Stimulated activated memory B cell treated with anti-CD40 and anti-IgM and Interleukin-4, amounts not matched to agents 10 μg/mL and 1 μg/mL and 100 μg/mL, for 72 hours (primary cell): ENCODE measurements at places on chromosomes 4 and X.
A peak's percentile ranks its signal among the peaks of the same experiment; 100 is the strongest.

- ATAC-seq: no peak
These were observed 51.1 kb upstream of the UGT8 start for GRCh38 chr4:114547340-114548134.

DNA sequence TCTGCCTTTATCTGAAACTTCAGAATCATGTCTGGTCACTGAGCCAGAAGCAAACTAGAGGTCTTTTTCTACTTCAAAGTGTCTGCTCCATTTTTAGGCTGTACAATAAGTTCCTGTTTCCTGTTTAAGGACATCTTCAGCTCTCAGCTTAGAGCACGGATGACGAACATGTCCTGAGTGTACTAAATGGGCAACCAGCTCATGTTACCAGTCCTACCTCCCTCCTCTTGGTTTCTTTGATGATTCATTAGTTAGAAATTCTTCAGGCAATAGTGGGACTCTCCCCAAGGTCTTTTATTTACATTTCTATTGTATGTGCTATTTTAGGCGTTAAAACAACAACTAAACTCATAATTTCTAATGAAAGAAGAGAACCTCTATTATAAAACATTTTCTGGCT lies 58.0 kb downstream of the ENPEP start:
- ATAC-seq: no peak

- ATAC-seq: no peak
These were observed 14.7 kb upstream of the ATP8A1 start for GRCh38 chr4:42671431-42672194.

- no peak for ATAC-seq
These were observed 190.1 kb upstream of the GPRIN3 start for GRCh38 chr4:89497517-89498308.

DNA sequence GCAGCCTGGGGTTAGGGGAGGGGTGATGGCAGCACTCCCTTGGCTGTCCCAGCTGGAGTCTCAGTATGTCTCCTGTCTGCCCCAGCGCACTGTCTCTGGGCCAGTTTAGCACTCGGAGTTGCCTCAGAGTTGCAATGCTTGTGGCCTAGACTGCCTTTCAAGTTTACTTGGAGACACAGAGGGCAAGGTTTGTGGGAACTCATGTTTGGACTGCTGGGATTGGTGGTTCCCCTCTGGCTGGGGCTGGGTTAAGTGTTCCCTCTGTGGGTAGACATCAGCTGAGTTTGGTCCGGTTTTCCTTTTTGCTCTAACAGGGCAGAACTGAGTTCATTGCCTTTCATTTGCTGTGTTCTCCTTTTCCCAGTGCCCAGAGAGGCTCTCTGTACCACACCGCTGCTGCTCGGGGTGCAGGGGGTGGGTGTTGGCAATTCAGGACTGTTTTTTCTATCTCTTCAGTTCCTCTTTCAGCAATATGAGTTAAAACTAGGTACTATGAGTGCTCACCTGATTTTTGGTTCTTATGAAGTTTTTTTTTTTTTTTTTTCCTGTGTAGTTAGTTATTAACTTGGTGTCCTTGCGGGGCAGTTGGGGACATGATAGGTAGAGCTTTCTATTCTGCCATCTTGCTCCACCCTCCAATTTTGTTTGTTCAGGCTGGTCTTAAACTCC lies 17.2 kb downstream of the RAB33B start:
- peak; percentile 74 for ATAC-seq

GRCh38 chr4:118784776-118785175 lies 51.1 kb downstream of the SEC24D start:
- ATAC-seq: no peak

DNA sequence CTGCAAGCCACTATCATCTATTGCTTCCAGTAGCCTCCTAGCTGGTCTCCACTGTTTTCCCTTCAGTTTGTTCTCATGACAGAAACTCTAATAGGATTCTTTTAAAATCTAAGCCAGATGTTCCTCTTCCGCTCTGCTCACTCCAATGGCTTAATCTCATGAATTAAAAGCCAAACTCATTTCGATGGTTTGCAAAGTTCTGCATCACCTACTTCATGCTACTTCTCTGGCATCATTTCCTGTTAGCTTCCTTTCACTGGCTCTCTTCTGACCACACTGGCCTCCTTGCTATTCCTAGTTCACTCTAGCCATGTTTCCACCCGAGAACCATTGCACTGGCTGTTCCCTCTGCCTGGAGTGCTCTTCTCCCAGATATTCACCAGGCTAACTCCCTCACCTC lies 102.0 kb upstream of the LSM6 start:
- no peak for ATAC-seq

DNA sequence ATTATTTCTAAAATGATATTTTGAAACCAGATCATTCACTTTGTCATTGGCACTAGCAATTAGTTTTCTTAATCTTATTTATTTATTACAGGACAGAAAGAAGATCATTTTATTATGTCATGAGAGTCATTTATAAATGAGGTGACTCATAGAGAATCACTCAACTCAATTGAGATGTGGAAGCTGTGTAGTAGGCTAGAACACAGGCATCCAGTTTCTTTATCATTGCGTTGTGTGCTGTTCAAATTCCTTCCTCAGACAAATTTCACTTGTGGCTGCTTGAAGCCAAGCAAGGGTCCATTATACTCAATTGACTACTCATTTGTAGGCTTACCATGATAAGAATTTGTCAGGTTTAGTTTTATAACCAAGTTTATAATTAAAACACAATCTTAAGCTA lies 87.6 kb downstream of the MRPL1 start:
- no peak for ATAC-seq

GRCh38 chrX:69021141-69021960 lies 143.9 kb downstream of the PJA1 start:
- ATAC-seq: no peak

DNA sequence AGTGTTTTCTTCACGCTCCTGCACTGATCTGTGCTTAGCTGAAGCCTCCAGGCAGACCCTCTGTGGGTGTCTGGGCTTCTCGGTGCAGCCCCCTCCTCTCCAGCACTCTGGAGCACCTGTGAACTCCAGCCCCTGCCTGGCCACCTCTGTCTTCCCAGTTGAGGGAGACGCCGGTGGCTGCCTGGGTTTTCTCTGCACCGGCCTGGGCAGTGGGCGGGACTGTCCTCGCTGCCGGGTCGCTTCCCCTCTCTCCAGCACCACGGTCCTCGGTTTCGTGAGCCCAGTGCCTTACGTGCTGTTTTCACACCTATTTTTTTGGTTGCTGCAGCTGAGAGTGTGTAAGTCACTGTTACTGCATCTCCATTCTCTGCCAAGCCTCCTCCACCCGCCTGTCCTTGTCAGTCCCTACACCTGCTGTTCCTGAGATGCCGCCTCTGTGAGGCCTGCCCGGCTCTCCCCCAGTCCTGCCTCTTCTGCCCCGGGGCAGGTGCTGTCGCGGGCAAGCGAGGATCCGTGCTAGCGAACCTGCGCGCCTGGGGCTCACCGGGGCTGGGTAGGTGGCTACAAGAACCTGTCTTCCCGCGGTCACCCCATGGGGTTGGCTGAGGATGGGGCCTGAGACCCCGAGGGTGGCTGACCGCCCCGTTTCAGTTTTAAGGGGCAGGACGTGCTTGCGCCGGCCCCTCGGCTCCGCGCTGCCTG lies 2.4 kb upstream of the FGFRL1 start:
- ATAC-seq: peak; percentile 2

- no peak for ATAC-seq
These were observed 57.2 kb downstream of the FBXW7 start for GRCh38 chr4:152478461-152479237.

DNA sequence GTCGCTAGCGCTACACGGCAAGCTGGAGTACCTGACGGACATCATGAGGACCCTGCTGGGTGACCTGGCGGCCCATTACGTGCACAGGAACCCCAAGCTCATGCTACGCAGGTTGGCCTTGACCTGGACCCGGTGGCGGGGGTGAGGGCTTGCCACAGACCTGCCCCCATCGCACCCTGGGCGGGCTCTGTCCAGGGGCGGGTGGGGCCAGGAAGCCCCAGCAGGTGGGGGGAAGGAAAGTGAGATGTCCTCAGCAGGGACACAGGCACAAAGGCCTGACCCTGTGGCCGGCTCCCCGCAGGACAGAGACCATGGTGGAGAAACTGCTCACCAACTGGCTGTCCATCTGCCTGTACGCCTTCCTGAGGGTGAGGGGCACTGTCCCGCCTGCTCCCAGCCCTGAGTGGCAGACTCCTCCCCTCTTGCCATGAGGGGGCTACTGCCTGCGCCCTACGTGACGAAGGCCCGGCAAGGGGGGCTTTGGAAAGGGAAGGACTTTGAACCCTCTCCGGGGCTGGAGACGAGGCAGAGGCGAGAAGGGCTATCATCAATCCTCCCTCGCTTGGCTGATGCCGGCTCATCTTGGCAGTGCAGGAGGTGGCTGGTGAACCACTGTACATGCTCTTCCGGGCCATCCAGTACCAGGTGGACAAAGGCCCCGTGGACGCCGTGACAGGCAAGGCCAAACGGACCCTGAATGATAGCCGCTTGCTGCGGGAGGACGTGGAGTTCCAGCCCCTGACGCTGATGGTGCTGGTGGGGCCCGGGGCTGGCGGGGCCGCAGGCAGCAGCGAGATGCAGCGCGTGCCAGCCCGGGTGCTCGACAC lies 5.3 kb upstream of the SRPK3 start:
- no peak for ATAC-seq

GRCh38 chr4:67152976-67153375 lies 392.3 kb downstream of the CENPC start:
- ATAC-seq: no peak

DNA sequence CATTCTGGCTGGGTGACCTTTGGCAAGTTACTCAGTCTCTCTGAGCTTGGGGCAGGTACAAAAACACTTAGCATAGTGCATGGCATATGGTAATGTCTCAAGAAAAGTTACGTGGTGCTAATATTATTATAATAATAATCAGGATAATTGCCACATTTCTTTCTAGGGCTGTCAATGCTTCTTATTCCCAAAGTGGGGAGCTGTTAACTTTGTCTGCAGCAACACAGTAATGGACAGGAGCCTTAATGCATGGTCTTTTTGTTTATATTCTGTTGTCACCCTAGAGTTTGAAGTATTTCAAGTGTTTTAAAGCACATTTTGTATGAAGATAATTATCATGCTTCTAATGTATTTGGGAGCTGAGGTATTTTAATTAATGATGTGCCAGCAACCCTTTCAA lies 121.8 kb downstream of the FHIP1A start:
- no peak for ATAC-seq

DNA sequence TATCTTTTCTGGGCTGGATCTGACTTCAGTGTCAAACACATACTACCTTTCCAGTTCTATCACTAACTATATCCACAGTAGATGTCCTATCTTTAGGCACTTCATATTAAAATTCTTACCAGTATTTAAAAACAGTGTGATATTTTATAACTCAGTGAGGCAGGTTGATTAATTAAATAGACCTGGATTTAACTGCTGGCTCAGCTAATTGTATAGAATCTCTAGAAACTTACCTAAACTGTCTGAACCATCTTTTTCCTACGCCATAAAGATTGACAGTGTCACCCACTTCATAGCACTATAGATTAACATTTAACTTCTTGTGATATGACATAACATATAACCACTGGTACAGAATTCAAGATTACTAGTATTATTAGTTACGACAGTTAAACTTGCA lies 935.3 kb downstream of the FAT4 start:
- ATAC-seq: no peak

DNA sequence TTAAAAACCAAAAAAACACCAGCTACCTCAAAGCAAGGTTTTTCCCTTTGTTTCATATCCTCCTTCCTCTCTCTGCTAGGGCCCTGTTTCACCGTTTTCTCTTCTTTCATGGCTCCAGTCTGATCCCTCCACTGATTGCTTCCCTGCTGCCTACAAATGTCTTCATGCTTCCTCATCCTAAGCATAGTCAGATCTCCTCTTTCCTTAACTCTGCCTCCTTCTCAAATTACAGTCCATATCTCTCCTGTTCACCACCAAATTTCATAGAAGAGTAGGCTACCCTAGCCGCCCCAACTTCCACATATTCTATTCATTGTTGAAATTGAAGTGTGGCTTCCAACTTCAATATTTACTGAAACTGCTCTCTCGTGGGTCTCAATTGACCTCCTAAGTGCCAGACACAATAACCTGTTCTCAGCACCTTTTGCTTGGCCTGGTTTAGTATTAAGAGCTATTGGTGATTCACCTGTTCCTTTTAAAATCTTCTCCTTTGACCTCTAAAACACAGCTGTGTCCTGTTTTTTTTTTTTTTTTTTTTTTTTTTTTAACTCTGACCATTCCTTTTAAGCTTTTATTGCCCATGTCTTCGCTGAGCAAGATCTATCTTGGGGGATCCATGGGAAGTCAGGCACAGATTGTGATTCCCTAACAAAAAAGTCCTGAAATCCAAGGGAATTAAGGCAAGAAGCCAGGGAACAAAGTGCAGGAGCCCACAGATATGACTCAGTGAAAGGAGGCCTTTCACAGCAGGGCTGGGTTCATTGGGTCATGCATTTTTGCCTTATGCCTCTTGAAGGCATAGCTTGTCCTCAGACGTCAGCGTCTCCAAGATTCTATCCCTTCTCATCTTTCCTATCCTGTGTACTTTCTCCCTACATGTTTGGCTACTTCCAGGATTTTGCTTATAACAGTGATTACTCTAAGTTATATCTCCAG lies 85.4 kb downstream of the RPS3A start:
- no peak for ATAC-seq

GRCh38 chr4:6502747-6503465 lies 30.5 kb upstream of the PPP2R2C start:
- no peak for ATAC-seq

DNA sequence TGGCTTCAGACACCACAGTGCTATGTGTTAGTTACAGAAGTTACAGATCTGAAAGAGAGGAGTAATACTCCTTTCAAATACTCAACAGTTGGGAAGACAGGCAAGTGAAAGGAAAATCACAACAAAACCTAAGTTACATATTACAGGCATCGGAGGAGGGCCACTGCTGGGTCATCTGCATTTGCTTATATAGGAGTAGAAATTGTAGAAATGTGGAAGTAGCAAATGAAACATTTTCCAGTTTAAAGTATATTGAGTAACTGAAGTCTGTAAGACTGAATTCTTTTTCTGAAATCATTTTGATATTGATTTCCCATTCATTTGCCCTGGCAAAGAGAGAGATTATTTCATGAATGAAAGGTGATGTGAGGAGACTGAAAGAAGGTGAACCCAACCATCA lies 201.7 kb downstream of the SPRY1 start:
- ATAC-seq: no peak

GRCh38 chrX:5314148-5314547 lies 914.5 kb downstream of the NLGN4X start:
- no peak for ATAC-seq

GRCh38 chrX:154375156-154375504 lies 696 bp upstream of the FLNA start:
- no peak for ATAC-seq

DNA sequence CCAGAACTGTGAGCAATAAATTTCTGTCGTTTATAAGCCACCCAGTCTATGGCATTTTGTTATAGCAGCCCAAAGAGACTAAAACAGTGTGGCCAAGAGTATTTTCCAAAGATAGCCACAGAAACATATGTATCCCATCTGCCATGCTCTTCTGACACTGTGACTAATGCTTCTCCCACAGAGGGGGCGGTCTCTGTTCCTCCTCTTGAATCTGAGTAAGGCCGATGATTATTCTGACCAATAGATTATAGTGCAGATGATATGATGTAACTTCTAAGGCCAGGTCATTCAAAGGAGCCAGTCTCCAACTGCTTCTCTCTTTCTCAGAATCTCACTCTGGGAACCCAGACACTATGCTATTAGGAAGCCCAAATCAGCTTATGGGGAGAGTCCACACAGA lies 570.7 kb downstream of the BCOR start:
- no peak for ATAC-seq

- no peak for ATAC-seq
These were observed 57.9 kb upstream of the HPF1 start for GRCh38 chr4:169815606-169816005.

- ATAC-seq: no peak
These were observed 60.0 kb downstream of the FHDC1 start for GRCh38 chr4:152996111-152996571.

- ATAC-seq: no peak
These were observed 45.4 kb downstream of the ZCCHC13 start for GRCh38 chrX:74349387-74349786.
